ENCODE measurements at places on chromosomes 4 and X. TPM values are rescaled to one million over a fixed set of nuclear protein-coding genes. Genes with fewer than 3 reads are reported as not detected.
A peak's percentile ranks its signal among the peaks of the same experiment; 100 is the strongest.

- no peak overlapping the region for H3K4me3 ChIP-seq
- H3K36me3 ChIP-seq = no peaks in the 10 kb centered on the region
- no peak for DNase-seq
- H3K4me1 ChIP-seq = no peaks in the 10 kb centered on the region
- H3K27ac ChIP-seq = no peak overlapping the region
- H3K27me3 ChIP-seq = no peaks in the 10 kb centered on the region
Measured at GRCh38 chr4:142435599-142436235, 410.4 kb downstream of the INPP4B start.

Gene MAP7D2
- total RNA-seq = 0.83 TPM

Gene GAGE12J
- total RNA-seq = not detected

DNA sequence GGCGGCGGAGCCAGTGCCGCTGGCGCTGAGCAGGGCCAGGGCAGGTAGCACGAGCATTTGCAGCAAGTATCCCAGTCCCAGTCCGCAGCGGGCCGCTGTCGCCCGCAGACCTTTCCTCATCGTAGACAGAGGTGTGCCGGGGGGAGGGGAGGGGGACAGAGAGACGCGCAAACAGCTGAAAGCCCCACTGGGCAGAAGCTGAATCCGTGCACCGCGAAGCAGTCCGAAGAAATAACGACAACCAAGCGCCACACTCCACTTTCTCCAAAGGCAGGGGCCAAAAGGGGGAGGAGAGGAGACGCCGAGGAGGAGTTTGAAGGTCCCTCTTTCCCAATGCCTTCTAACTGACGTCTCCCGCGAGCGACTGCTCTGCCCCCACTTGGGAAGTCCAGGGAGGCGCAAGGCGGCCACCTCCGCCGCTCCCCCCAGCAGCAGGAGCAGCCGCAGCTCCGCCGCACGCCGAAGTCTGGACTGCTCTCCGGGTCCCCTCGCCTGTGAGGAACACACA, at the start of gene UNC5C:
Gene UNC5C (minus strand): TSS at position 236 of the 508 bp plus-strand sequence.
- H3K27ac ChIP-seq = no peak within 1 kb of the TSS
- peaks cover 32% of the 10 kb centered on the region for H3K27me3 ChIP-seq
- H3K4me1 ChIP-seq = peaks cover 6% of the 10 kb centered on the region
- no peaks in the 10 kb centered on the region for H3K36me3 ChIP-seq
- H3K4me3 ChIP-seq = peak within 1 kb of the TSS; percentile 14

Gene GAGE12E
- not detected for total RNA-seq

DNA sequence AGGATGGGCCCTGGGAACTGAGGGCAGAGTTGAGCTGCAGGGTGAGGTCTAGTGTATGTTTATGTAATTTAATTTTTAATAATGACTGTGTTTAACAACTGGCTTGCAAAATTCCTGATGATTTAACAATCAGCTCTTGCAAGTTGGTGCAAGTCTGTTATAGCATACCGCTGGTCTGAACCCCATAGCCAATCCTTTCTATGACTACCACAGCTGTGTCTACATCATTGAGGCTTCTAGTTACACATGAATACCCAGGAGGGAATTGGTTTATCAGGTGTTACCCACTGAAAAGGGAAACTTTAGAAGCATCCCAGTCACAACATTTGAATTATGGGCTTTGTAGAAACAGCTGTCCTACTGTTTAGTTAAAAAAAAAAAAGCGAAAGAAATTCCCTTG, 38.3 kb downstream of the SUPT20HL1 start:
- no peak overlapping the region for H3K27ac ChIP-seq
- DNase-seq = no peak
- H3K4me1 ChIP-seq = no peaks in the 10 kb centered on the region
- no peaks in the 10 kb centered on the region for H3K27me3 ChIP-seq

Gene ATOH1
- not detected for total RNA-seq

GRCh38 chr4:67879486-67879885, 4.3 kb downstream of the TMPRSS11D start:
- H3K27ac ChIP-seq = no peak overlapping the region
- DNase-seq = no peak
- no peaks in the 10 kb centered on the region for H3K4me1 ChIP-seq
- no peak overlapping the region for H3K4me3 ChIP-seq
- no peaks in the 10 kb centered on the region for H3K27me3 ChIP-seq

All from T-cell (primary cell).